AG04449 (cell line): ENCODE measurements at places on chromosomes 13 and 19.

DNA sequence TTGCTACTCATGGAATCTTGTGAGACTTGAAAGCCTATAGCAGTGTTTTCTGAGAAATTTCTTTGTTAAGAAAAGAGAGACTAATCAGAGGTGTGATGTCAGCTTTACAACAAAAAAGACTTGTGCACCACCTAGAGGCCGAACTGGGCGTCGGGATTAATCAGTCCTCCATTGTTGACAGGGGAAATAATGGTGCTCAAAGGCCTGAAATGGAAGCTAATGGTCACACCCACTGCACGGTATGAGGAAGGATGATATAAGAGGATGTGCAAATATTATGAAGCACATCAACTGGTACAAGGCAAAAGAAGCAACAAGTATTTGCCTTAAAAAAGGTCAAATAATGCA lies 480.2 kb upstream of the MIR17HG start:
- no peak for DNase-seq

GRCh38 chr13:114119196-114119595 lies 13.2 kb downstream of the RASA3 start:
- DNase-seq: no peak

DNA sequence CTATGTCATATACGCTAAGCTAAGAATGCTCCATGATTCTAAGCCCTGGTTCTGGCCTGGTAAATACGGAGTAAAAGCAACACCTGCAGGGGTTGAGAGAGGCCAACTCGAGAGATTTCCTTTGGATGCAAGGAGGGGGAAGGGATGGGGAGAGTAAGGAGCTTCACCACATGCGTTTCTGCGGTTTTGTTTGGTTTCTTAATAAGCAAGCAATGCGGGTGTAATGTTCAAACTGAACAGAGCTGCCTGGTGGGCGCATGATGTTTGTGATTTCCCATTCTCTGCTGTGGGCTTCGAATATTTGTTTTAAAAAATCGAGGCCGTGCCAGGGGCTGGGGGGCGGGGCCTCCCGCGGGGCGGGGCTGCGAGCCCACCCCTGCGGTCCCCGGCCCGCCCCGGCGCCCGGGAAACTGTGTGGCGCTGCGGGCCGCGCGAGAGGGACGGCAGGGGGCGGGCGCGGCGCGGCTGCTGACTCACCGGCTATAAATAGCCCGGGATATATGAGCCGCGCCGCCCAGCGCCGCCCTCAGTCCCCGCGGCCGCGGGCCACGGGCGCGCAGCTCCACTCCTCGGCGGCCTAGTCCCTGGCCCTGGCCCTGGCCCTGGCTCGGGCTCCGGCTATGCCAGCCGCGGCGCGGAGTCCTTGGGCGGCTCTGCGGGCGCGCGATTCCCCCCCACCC lies 5.1 kb downstream of the BBC3 start:
- DNase-seq: no peak

DNA sequence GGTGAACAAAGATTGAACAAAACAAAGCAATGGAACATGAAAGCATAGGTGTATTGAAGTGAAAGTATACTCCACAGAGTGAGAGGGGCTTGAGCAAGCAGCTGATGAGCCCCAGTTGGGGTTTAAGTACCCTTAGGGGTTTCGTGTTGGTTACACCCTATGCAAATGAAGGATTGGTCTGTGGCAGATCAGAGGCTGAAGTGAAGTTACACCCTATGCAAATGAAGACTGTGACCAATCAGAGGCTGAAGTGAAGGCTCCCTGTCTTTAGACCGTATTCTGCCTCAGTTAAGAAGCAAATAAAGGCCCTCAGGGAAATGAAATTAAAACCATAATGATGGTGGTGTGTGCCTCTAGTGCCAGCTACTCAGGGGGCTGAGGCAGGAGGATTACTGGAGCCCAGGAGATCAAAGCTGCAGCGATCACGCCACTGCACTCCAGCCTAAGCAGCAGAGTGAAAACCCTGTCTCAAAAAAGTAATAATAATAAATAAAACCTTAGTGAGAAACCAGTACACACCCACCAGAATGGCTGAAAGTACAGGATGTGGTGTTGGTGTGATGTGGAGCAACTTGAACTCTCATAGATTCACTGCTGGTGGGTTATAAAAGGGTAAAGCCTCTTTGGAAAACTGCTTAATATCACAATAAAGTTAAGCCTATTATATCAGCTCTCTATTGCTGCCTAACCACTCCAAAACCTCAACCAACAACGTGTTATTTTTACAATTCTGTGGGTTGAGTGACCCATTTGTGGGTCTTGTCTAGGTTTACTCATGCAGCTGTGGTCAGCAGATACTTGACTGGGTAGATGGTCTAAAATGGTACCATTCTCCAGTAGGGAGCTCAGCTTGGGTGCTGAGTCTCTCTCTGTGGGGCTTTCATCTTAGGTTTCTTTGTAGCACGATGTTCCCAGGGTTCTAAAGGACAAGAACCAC lies 12.8 kb upstream of the UPF3A start:
- no peak for DNase-seq

DNA sequence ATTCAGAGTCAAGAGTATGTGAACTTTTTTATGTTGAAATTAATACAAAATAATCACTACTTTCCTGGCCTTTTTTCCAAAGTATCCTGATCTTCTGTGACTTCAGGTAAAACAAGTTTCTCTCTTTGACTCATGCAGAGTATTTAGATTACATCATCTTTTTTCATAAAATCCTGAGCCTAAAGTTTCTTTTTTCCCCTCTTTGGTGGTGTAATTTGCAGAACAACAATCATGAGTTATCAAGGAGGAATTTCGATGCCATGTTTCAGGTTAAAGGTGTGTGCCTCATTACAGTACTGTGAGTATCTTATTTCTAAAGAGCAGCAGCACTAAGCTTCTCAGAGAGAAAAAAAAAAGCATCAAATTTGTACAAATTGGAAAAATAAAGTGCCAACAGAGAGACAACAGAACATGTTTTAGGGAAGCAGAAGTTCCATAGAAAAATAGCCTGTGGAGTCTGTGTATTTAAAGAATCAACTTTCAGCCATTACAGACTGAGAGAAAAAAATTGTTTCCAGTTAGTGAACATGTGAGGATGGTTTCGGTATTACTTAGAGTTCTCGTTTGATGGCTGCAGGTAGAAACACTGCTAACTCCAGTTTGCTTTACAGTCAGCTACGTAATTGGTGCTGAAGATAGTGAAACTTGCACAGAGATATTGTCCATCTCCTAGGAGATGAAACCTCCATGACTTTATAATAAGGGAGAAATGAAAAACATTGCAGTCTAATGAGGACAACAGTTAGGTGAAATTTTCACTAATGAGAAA lies 78.1 kb upstream of the PCDH9 start:
- DNase-seq: no peak

GRCh38 chr13:32837307-32837972 lies 178.8 kb upstream of the KL start:
- DNase-seq: no peak

DNA sequence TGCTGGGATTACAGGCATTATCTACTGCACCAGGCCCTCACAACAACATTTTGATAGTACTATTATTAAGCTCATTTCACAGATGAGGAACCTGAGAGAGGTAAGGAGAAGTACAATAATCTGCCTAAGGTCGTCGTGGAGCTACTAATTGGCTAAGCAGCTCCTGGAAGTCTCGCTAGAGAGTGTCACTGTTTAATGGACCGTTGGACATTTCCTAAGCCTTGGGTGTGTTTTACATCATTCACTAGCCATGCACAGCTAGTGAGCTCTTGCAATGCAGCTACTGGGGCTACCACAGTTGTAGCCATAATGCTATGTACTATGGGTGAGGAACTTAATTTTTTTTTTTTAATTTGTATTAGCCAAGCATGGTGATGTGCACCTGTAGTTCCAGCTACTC lies 34.0 kb upstream of the OR1M1 start:
- DNase-seq: no peak

- no peak for DNase-seq
Observed at GRCh38 chr13:108508263-108508662, 121.1 kb upstream of the MYO16 start.

GRCh38 chr19:58196901-58197616 lies 14.2 kb downstream of the ZNF274 start:
- no peak for DNase-seq
